ENCODE measurements at places on chromosomes 16 and 17.

DNA sequence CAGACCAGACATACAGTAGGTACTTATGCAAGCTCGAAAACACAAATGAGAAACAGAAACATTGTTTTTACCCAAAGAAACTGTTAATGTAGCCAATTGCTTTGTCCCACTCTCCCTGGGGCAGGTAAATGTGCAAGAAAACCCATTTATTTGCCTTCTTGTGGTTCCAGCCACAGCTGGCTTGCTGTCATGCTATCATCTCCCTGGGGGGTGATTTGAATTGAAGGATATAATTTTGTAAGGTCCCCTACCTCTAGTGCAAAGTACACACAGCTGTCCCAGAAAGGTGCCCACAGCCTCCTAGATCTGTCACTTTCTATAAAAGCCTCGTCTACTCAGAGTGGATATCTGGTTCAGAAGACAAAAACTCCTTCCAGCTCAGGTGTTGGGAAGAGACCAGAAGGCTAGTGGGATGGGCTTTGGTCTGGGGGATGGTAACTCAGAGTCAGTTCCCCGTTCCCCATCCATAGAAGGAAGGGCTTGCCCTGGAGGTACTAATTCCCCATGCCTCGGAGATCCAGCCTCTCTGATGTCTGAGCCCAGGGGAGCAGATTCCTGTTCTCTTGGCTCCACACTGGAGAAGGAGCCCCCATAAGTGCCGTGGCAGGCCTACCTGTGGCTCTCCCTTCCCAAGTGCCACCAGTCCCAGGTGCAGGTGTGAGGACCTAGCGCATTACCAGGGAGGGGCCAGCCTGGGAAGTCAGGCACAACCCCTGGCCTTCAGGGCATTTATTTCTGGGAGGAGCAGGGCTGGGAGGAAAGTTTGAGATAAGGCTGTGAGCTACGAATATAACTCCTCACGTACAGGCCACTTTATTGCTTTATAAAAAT is 2.4 kb upstream of the PRR15L start:
- DNase-seq, result no peak

DNA sequence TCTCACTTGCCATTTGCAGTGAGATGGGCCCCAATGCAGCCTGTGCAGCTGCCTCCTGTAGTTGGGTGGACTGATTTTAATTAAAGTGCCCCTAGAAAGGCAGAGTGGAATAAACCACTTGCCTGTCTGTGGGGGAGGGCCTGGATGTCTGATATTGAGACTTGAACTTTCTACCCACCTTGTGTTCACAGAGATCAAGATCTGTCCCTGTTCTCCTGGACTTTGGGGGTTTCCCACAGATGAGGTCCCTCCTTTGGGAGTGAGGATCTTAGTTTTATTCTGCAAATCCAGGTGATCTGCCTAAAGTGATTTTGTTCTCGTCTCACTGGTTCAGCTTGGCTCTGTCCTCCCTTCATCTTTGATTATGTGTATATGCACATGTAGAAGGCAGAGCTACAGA is 7.7 kb upstream of the DHRS13 start:
- DNase-seq, result no peak

- no peak for DNase-seq
These were observed 24.2 kb downstream of the GRB7 start for GRCh38 chr17:39761861-39762496.

- DNase-seq, result no peak
These were observed 27.1 kb downstream of the CDH13 start for GRCh38 chr16:82653550-82654511.

- DNase-seq, result no peak
These were observed 3.1 kb upstream of the MRPS34 start for GRCh38 chr16:1775846-1776671.

- no peak for DNase-seq
These were observed 179.5 kb downstream of the NTN1 start for GRCh38 chr17:9200699-9201359.
